Globus pallidus (tissue), 1 donor: ENCODE measurements at places on chromosomes 1 and 21.

GRCh38 chr1:192524223-192524622 lies 51.4 kb upstream of the RGS1 start:
- DNase-seq = no peak

- DNase-seq = no peak
Observed at GRCh38 chr1:72942008-72942407, 659.7 kb upstream of the NEGR1 start.

- no peak for DNase-seq
Observed at GRCh38 chr1:202074985-202075384, 47.7 kb upstream of the GPR37L1 start.

DNA sequence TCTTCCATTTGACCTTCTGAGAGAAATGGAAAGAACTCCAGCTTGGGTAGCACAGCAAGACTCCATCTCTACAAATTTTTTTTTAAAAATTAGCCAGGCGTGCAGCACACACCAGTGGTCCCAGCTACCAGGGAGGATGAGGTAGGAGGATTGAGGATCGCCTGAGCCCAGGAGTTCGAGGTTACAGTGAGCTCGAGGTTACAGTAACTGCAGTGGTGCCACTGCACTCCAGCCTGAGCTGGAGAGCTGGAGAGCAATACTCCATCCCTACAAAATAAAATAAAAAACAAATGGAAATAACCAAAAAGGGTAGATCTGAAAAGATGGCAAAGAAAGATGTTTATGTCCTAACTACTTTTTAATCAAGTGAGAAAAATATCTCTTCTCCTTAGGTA lies 14.5 kb downstream of the POGZ start:
- DNase-seq = no peak

DNA sequence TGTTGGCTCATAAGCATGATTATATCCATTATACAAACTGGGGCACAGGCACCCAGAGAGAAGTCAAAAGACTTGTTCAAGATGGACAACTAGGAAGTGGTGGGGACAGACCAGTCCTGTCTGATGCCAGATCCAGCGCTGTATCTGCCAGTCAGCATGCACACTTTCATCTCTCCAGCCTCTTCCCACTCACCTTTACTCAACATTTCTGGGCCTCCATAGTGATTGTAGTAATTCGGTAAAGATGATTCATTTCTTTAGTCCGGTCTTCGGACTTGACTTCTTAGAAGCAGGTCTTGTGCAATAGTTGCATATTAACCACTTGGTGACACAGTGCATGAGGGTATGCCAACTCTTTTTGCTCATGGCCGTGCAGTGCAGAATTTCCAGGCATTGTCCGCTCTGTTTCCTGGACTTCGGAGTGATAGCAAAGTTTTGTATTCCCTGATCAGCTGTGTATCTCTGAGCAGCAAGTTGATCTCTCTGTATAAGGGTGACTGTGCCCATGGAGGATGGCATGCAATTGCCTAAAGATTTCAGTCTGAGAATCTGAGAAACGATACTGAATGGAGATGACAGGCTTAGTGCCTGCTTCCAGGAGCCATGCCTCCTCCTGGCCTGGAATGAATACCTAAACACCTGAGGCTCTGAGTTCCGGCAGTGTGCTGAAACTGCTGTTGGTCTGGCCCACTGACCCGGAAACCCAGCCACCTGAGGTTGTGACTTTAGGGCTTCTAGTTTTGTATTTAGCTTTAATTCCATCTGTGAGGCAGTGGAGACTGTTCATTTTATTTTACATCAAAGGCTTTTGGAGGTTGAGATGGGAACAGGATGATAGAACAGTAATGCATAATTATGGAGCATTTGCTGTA lies 39.0 kb downstream of the GALNT2 start:
- DNase-seq = no peak

DNA sequence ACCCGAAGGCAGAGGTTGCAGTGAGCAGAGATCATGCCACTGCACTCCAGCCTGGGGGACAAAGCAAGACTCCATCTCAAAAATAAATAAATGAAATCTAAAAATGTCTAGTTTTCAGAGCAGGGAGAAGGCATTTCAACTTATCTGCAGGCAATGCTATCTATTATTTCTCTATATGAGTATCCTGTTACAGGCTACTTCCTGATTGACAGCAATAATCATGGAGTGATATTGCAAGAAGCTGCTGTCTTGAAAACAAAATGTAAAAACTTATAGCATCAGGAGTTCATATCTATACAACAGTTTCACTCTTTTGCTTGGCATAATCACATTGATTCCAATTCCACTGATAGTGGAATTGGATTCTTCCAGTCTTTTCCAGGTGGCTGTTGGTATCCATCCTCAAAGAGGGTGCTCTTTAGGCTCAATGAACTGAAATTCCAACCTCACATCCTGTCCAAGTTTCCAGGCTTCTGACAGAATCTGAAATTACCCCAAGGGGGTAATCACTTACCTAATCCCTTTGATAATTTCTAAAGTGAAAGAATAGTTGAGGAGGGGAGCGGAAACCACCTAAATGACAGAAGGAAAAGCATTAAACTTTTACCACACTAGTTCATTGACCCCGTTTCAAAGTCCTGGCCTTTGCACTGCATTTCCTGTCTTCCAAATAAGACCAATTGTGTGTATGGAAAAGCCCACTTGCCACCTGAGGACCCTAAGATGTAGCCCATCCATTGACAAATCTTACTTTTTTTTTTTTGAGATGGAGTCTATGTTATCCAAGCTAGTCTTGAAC lies 107.6 kb downstream of the GLUL start:
- no peak for DNase-seq

DNA sequence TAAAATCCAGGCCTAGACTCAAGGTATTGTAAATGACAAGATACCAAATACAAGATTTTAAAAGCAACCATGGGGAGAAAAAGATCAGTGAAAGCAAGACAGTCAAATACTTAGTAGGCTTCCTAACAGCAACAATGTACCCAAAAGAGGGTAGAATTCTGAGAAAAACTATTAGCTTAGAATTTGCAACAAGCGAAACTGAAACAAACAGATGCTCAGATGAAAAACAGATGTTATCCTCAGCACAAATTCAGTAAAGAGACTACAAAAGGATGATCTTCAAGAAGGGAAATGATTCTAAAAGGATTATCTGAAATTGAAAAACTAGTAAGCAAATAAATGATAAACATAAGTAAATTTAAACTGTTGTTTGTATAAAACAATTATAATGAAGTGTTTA lies 40.0 kb downstream of the PDC start:
- no peak for DNase-seq

GRCh38 chr21:42863504-42863870 lies 15.9 kb downstream of the WDR4 start:
- no peak for DNase-seq

- no peak for DNase-seq
Observed at GRCh38 chr1:77065693-77066342, 153.4 kb downstream of the PIGK start.

GRCh38 chr1:87449348-87449963 lies 120.8 kb downstream of the LMO4 start:
- no peak for DNase-seq

GRCh38 chr1:208499026-208499425 lies 254.8 kb upstream of the PLXNA2 start:
- DNase-seq = no peak

- DNase-seq = peak; percentile 78
Observed at GRCh38 chr1:214018386-214019268, 30.9 kb downstream of the PROX1 start.

DNA sequence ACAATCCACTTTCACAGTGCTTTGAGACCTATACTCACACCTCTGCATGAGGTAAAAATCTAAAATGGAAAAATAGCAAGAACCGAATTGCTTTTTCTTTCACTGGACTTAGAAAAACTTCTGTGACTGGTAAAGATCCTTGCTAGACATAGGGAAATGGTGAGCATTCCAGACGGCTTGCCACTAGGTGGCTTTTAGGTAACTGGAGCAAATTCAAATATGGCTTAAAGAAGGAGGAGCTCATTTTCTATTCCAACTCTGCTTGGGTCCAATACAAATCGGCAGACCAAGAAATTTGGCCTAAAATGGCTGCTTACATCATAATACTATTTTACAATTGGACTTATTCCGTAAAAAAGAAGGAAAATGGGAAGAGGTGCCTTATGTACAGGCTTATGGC lies 977.9 kb downstream of the ADGRL2 start:
- no peak for DNase-seq

- no peak for DNase-seq
Observed at GRCh38 chr1:27570356-27570755, 33.6 kb downstream of the AHDC1 start.

- no peak for DNase-seq
Observed at GRCh38 chr1:202015662-202015937, 5.2 kb downstream of the ELF3 start.

DNA sequence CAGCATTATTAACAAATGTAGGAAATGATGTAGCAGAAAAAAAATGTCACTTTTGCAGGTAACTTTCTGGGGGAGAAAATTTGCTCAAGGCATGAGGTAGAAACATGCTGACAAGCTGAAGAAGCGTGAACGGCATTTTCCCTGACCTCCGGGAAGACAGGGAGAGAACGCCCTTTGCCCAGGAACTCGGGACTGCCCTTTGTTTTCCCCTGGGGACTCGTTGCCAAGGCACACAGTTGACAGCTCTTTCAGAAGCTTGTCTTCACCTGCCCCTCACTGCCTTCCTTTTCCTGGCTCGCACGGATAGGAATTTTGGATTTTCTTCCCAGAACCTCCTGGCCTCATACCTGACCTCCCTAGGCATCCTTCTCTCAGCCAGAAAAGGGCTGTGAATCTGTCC lies 52.7 kb upstream of the COA6 start:
- no peak for DNase-seq

- no peak for DNase-seq
Observed at GRCh38 chr1:240170266-240170665, 78.6 kb downstream of the FMN2 start.

GRCh38 chr1:29685387-29685786 lies 449.1 kb downstream of the PTPRU start:
- DNase-seq = no peak

DNA sequence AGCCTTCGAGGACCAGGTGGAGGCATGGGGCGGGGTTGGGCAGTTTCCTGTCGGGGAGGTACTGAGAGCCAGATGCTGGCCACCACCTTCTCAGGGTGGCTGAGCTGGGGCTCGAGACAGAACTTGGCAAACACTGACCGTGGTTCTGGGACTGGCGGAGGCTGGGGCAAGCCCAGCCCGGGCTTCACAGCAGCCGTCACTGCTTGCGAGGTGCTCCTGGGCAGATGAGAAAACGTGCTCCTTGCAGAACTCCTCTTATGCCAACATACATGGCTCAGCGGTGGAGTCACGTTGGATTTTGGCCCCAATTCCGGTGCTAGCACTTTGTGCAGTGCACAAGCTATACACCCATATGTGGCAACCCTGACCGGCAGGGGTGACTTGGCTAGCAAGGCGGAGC lies 69.2 kb downstream of the RUNX3 start:
- DNase-seq = no peak

DNA sequence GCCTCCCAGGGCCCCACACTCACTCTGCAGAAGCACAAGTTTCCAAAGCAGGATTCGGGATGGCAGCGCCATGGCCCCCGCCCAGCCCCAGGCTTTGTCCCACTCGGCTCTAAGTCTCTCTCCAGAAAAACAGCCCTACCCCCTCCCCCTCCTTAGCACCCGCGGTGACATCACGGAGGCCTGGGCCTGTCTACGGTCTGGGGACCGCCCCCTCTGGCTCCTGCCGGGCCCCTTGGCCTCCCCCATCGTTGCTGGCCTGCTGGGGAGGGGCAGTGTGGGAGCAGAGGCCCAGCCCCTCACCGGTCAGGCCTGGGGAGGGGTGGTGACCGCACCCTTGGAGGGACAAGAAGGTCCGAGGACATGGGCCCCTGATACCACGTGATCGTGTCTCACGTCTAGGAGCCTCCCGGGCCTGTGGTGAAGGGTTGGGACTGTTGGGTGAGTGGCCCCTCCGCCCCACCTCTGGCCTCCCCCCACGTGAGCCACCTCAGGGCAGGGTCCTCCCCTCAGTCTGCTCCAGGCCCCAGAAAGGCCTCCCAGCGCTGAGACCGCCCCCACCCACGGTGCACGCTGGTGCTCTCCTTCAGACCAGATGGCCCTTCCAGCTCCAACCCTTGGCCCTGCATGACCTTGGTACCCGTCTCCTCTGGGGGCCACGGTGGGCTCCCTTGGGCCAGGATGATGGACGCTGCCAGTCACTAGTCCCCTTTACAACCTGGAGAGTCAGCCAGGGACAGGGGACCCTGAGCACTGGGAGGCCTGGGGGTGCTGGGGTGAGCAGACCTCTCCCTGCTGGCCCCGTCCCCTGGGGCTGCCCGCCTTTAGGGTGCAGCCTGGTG lies at the start of gene MXRA8:
MXRA8 (minus strand) TSS at position 123 of the 839 bp plus-strand sequence; CDS start at position 72, 51 bp downstream.
- no peak for DNase-seq

- no peak for DNase-seq
Observed at GRCh38 chr1:119331915-119332314, 36.7 kb upstream of the HAO2 start.

DNA sequence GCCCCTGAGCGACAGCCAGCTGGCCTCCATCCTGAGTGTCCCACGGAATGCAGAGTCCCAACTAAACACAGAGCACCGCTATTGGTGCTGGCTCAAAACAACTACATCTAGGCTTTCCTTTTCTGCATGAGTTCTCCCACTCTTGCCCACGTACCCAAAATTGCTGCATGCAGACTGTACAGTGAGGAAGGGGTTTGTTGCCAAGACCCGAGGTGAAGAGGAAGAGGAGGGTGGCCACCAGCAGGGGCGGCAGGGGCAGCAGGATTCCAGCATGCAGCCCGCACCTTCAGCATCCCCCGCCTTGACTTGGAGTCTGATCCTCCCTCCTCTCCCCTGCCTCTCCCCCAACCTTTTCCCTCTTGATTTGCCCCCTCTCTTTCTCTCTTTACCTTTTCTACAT lies 8.0 kb downstream of the S100A9 start:
- DNase-seq = no peak

DNA sequence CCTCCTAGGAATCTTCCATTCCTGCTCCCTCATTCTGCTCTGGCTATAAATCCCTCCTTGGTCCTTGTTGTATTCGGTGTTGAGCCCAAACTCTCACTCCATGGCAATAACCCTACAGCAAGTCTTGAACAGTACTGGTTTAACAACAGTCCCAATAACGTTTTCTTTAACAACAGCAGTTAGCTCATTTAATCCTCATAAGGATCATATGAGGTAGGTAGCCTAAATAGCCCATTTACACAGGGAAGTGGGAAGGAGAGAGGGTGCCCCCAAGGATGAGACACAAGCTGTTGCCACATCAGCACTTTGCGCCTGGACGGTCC lies 444 bp upstream of the AGTRAP start:
- DNase-seq = no peak

GRCh38 chr1:171985639-171986038 lies 144.3 kb downstream of the DNM3 start:
- DNase-seq = peak; percentile 45

DNA sequence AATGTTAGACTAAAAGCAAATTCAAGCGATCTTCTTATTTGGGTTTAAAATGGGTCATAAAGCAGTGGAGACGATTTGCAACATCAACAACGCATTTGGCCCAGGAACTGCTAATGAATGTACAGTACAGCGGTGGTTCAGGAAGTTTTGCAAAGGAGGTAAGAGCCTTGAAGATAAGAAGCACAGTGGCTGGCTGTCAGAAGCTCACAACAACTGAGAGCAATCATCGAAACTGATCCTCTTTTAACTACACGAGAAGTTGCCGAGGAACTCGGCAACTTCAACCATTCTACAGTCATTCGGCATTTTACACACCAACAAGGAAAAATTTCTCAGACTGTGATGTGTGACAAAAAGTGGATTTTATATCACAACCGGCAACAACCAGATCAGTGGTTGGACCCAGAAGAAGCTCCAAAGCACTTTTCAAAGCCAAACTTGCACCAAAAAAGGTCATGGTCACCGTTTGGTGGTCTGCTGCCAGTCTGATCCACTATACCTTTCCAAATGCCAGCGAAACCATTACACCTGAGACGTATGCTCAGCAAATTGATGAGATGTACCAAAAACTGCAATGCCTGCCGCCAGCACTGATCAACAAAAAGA lies 47.9 kb downstream of the ASH1L start:
- DNase-seq = no peak

GRCh38 chr1:86596741-86597290 lies 49.9 kb downstream of the CLCA4 start:
- DNase-seq = no peak
